Activated CD4-positive, alpha-beta T cell treated with anti-CD3 and anti-CD28 coated beads, Interleukin-2, amount 50 U/mL, for 4 hours (primary cell): ENCODE measurements at places on chromosomes 11 and 22.

DNA sequence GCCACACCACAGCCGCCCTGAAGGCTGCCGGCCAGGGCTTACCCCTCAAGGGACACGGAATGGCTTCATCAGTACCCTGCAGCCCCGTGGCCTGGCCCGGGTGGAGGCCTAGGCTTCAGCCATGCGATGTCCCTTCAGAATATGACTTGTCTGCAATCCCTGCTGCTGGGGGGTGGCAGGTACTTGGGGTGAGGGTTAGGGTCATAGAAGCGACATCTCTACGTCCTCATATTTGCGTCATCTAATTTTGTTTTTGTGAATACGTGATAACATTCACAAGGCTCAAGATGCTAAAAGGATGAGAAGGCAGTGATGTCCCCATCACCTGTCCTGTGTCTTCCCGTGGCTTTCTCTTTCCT, 6.4 kb downstream of the CCND1 start:
- no peak for DNase-seq

GRCh38 chr11:211295-211694, 3.8 kb downstream of the RIC8A start:
- DNase-seq: no peak

- no peak for DNase-seq
These were observed 13.4 kb downstream of the AP5B1 start for GRCh38 chr11:65767406-65767805.

- DNase-seq: peak; percentile 50
These were observed 6.8 kb upstream of the CDKN1C start for GRCh38 chr11:2892215-2892966.

DNA sequence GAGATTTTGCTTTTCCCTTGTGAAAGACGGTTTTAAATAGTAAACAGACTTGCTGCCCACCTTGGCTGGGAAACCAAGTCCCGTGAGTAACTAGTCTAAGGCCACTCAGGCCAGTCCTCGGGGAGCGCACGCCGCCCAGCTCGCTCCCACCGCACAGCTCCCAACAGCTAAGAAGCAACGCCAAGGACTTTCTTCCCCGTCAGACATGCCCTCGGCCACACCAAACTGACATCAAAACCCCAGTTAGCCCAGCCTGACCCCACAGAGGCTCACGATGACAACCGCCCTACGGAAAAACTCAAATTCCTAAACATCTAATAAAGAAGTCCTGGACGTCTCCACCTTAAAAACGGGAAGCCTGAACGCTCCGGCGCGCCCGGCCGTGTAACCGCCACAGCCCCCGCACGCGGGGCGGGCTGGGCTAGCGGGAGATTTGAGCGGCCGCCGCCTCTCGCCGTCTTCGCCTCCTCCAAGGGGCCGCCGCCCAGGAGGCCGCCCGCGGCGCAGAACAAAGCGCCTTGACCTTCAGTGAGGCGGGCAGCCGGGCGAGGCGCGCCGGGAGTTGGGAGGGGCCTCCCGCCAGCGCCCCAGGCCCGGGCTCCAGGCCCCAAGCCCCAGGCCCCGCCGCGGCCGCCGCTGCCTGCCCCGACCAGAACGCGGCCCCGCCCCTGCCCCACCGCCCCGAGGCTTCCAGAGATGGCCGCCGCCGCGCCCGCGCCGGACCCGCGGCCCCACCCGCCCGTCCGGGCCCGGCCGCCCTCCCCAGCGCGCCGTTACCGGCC, 486 bp downstream of the NAP1L4 start:
- peak; percentile 33 for DNase-seq

GRCh38 chr11:34331329-34331728, 26.5 kb downstream of the ABTB2 start:
- DNase-seq: no peak

- DNase-seq: no peak
These were observed 429 bp upstream of the SNX15 start for GRCh38 chr11:65026810-65027209.

- no peak for DNase-seq
These were observed 37.4 kb downstream of the COMMD9 start for GRCh38 chr11:36251823-36252222.

DNA sequence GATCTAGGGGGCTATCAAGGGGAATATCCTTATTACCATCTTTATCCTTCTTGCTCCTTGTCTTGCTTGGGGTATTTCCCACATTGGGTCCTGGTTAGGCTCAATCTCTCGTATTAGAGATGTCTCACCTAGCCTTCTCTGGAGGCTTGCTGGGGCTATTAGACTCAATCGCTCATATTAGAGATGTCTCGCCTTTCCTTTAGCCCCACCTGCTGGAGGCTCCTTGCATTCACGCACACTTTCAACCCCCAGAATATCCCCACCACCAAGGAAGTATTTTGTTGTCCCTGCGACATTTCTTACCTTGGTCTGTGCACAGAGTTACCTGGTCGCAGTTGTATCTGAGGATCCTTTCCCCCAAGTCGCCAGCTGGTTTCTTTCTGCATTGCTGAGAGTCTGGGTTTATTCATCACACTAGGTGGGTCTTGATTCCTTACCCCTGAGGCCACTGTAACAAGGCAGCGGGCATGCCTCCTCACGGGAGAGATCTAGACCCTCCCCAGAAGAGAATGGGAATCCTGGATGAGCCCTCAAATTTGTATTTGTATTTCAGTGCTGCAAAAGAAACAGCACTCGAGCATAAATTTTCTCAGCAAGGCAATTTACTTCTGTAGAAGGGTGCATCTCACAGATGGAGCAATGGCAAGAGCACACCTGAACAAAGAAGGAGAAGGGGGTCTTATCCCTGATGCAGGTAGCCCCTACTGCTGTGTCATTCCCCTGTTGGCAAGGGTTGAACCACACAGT, 15.9 kb upstream of the HYLS1 start:
- DNase-seq: no peak

- DNase-seq: no peak
These were observed 35.8 kb upstream of the CHRM4 start for GRCh38 chr11:46427364-46427763.

- DNase-seq: no peak
These were observed 115.4 kb downstream of the METTL15 start for GRCh38 chr11:28223577-28223976.

GRCh38 chr11:83612891-83613766, 327.0 kb upstream of the CCDC90B start:
- no peak for DNase-seq

GRCh38 chr22:40120848-40121247, 56.9 kb upstream of the TNRC6B start:
- DNase-seq: no peak

DNA sequence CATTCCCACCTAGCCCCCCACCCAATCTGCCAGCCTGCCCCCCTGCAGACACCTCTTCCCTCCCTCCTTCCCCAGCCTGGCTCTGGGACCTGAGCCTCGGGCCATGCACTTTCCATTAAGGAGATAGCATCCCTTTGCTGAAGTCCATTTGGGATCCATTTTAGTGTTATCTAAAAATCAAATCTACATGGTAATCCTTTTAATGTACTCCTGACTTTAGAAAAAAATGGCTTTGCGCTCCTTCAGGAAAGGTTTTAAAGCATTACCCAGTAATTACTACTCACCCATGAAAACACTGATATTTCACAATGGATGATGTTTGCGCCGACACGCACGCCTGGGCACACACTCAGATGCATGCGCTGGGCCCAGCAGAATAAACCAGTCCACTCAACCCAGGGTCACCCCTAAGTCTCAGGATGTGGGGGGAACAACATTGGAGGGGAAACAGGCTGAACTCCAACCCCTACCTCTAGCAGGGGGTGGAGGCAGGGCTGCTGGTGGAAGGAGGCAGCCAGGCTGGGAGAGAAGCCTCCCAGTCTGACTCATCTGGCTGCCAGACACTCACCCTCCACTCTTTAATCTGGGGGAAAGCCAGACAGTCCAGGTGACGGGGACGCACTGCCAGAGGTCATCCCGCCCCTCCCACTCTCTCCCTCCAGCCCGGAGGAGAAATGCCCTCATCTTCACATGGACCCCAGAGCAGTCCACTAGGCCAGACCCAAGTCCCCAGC, 29.8 kb downstream of the LMO1 start:
- no peak for DNase-seq

GRCh38 chr22:45684169-45684568, 12.5 kb downstream of the ATXN10 start:
- no peak for DNase-seq

- DNase-seq: no peak
These were observed 49.5 kb upstream of the HSPA8 start for GRCh38 chr11:123111465-123111864.

DNA sequence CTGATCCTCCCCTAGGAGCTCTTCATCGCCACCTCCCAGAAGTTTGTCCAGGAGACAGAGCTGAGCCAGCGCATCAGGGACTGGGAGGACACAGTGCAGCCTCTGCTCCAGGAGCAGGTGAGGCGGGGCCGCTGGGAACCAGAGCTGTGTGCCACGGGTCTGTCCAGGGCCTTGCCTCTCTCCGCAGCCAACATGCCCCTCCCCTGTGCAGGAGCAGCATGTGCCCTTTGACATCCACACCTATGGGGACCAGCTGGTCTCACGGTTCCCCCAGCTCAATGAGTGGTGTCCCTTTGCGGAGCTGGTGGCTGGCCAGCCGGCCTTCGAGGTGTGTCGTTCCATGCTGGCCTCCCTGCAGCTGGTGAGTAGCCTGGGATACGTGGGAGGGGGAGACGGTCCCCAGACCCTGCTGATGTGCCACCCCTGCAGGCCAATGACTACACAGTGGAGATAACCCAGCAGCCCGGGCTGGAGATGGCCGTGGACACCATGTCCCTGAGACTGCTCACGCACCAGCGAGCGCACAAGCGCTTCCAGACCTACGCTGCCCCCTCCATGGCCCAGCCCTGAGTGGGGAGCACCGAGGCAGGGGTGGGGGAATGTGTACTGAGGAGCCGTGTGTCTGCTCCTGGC, 2.5 kb downstream of the SCO2 start:
- no peak for DNase-seq

DNA sequence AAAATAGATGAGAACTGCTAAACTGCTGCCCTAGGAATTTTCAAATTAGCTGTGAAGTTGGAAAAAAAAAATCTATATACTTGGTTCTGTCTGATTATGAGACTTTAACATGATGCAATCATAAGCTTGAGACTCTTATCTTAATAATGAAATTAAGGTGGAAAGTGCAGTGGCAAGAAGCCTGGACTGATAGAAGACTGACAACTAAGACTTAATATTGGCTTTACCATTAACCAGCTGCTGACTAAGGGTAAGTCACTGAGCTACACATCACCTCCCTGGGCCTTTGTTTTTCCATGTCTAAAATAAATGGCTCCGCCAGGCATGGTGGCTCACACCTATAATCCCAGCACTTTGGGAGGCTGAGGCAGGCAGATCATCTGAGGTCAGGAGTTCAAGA, 56.9 kb downstream of the SLC35F2 start:
- no peak for DNase-seq

- no peak for DNase-seq
These were observed 40.2 kb upstream of the EMID1 start for GRCh38 chr22:29165321-29166060.

- DNase-seq: no peak
These were observed at the start of gene AMPD3 for GRCh38 chr11:10454878-10455631. TSS of gene AMPD3 (plus strand) at chr11:10455264. CDS start at chr11:10461520, 6,256 bp downstream.

DNA sequence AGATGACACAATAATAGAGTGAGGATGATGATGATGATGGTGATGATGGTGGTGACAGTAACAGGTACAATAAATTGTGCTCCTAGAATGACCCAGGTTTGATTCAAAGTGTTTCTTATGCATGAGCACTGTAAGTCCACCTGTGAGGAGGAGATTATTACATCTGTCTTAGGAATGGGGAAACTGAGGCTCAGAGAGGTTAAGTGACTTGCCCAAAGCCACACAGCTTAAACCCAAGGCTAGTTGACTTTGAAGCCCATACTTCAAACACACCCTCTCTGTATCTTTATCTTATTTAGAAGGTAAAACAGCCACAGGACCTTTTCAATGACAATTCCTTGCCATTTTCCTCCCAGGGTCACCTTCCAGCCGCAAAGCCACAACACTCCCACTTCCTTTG, 88.9 kb downstream of the MIAT start:
- DNase-seq: no peak

DNA sequence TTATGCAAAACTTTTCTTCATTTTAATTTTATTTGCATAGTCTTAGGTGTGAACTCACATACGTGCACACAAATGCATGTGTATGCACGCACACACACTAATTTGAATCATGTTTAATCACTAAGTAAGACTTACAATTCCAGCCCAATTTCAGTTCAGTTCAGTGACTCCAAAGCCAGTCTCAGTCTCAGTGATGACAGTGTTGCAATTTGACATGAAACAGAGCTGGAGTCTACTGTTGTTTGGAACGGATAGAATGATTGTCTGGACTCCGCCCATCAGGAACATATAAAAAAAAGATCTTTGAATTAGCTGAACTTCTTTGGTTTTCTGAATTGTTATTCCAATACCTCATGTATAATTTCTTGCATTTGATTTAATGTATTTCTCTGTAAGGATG, 14.9 kb upstream of the OR51S1 start:
- DNase-seq: no peak

DNA sequence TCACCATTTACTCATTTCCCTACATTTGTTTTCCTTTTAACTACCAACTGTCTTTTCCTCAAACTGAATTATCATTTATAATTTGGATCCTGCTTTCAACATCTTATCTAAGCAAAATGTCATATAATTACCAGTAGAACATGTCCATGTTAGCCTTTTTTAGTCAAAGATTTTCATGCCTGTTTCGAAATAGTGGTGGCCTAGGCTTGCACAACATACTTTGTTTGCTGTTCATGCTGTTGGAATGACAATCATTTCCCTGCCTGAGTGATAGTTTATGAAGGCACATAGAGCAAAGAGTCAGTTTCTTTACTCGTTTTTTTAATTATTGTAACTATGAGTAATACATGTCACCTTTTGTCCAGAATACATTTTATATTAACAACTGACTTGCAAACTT, 144.3 kb upstream of the ANO3 start:
- no peak for DNase-seq

DNA sequence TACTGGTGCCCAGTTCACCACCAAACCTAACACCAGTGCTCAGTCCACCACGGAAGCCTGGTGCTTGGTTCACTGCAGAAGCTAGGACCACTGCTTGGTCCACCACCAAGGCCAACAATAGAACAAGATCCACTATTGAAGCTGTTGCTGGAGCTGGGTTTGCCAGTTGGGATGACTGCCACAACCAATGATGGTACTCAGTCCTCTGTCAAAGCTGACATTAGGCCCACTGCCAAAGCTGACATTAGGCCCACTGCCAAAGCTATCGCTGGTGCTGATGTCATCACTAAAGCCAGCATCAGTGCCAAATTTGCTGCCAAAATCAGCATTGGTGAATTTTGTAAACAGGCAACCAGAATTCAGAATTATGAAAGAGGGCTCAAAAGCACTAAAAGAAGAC, 1850.2 kb upstream of the RAG2 start:
- no peak for DNase-seq

GRCh38 chr11:134258577-134258976, 5.2 kb downstream of the ACAD8 start:
- no peak for DNase-seq
